ENCODE measurements at places on chromosomes 3 and 15.

GRCh38 chr3:185939721-185940120 lies 1.9 kb upstream of the TRA2B start:
- no peak for DNase-seq

DNA sequence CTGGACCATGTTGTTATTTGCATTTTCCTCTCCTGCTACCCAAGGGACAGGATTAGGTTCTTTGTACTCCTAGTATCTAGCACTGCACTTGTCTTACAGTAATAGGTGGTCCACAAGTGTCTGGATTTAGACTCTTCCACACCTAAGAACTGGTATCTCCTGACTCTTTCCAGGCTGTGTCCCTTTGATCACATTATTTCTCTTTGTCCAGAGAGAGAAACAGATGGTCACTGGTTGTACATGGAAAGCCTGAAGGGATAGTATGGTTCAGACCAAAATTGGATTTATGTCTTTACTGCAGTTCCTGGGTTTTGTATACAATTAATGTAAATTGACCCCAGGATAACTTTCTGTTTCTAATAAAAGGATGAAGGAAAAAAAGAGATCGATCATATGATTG lies 64.0 kb downstream of the PDE8A start:
- DNase-seq, result no peak

- no peak for DNase-seq
Measured at GRCh38 chr3:107822308-107822707, 268.5 kb downstream of the CD47 start.

DNA sequence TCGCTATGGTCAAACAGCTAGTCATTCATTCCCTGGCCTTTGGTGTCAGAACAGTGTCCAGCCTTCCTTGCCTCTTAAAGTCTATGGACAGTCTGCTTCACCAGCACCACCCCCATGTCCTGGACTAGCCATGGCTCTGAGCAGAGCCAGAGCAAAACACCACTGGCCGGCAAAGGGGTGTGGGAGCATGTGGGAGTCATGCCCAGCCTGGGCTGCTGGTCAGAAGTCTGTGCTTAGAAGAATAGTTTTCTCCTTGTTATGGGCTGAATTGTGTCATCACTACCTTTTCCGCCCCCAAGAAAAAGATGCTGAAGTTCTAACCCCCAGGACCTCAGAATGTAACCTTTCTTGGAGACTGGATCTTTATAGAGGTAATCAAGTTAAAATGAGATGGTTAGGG lies 132.9 kb upstream of the LPP start:
- no peak for DNase-seq

- DNase-seq, result no peak
Measured at GRCh38 chr3:119360736-119361462, 66.7 kb downstream of the ARHGAP31 start.

DNA sequence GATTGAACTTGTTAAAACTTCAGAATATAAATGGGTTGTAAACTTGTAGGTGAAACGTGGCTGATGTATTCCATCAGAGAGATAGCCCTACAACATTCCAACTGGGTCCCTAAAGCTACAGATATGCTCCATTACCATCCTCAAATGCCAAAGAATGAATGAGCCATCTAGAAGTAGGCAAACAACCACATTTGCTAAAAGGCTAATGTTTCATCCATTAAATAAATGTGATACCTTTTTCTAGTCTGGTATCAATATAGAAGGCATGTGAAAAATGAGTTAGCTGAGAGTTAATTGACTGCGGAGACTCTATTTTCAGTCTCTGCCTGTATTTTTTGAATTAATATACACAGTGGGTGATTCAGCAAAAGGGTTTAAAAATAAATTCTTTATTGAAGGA lies 203.8 kb downstream of the RBMS3 start:
- DNase-seq, result no peak

- DNase-seq, result no peak
Measured at GRCh38 chr3:48414376-48415250, 15.3 kb downstream of the PLXNB1 start.

DNA sequence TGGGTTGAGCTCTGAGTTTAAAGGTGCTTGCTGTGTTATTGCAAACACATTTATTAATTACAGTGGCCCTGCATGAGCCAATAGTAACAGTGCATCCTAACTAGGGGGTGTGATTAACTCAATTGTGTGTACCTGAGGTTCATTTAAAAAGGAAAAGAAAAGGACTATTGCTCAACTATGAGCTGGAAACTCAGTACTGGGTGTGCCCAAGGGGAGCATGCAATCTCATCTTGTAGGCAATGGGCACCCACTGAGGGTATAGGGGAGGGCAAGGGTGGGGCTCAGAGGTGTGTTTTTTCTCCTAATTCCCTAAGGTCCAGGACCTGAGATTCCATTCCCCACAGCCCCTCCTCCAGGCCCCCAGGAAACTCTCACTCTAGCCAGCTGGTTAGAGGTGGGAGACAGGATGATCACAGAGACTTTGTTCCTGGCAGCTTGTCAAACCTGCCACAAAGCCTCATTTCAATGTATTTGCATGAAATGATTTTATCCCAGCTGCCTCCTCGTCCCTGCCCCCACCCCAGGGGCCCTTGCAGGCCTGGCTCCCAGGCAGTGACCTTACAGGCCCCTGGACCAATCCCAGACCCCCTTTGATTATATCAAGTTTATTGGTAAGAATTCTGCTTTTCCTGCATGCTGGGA lies 220.7 kb downstream of the TBC1D2B start:
- no peak for DNase-seq

DNA sequence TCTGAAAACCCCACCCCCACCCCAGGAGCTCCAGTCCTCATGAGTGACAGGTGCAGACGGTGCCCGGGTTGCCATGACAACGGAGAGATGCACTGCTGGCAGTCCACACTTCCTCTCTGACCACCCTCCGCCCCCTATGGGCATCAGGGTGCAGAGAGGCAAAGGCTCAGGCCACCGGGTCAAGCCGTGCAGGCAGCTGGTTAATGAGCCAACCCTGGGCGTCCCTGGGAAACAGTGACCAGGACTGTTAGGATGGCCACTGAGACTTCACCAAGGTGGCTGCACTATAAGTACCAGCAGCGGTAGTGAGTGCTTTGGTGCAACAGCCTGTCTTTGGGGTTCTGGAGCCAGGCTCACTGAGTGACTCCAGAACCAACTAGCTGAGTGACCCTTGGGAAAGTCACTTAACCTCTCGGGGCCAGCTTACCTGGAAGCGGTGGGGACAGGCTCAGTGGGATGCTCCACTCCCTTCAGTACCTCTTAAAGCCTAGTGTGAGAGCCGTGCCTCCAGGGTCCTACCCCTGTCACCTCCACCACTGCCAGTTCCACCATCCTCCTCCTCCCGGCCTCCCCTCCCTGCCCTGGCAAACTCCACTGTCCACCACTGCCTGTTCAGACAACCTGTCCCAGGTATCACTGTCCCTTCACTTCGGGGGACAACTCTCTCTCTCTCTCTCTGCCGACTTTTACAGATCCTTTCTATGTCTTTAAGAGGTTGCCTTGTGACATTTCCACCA lies 121.0 kb upstream of the PRR20G start:
- DNase-seq, result peak; percentile 14

DNA sequence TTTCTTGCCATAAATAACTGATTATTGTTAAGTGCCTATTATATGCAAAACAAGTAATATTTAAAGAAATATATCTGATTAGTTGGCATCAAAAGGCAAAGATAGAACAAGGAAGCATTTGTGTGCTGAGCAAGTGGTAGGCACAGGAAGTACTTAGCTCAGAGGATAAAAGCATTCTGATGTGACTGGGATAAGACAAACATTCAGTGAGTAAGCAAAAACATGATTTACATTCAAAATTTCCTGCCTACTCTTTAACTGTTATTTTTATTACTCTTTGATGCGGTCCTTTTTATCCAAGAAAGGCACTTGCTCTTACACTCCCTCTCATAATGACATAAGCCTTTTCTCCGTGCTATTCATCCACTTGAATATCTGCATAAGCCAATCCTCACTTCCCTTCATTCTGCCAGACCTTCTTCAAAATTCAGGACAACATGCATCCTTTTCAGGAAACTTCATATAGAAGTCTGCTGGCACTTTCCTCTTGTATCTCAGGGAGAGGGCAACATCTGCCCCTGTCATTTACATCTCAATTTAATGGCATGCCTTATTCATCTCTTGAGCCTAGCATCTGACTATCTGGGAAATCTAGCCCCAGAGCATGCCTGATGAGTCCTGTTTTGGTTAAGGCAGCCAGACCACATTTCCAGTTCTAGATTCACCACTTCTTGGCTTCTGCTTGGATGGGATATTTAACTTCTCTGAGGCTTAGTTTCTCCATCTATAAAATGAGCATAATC lies 478.2 kb upstream of the ROBO2 start:
- no peak for DNase-seq

- DNase-seq, result no peak
Measured at GRCh38 chr3:149407898-149408297, 30.4 kb upstream of the TM4SF1 start.

DNA sequence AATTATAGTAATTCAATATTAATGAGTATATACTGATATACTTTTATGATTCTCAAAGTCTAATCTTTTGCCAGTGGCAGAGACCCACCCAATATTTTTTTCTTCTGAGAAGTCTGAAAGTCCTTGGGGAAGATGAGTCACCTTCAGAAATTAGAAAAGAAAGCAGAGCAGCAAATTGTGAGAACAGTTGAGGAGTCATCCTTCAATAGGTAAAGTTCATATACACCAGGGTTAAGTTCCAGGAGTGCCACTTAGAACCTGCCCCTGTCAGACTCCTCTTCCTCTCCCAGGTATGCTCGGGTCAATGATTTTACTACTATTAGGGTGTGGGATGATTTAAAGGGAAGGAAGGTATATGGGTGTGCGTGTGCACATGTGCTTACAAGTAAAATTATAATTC lies 7.1 kb downstream of the CLRN1 start:
- no peak for DNase-seq

DNA sequence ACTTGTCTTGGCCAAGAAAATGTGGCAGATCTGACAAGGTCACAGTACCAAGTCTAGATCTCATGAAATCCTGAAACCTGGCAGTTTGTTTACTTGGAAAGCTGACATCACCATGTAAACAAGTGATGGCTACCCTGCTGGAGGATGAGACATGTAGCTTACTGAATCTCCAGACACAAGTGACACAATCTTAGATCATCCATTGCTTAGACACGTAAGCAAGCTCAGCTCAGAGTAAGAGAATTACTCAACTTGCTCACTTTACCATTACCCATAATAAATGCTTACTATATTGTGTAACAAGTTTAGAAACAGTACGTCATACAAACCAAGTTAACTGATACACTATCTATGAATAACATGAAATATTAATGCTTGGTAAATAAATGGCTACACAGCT lies 263.8 kb downstream of the TBC1D5 start:
- DNase-seq, result no peak

- no peak for DNase-seq
Measured at GRCh38 chr3:126136428-126137220, 43.8 kb downstream of the ALDH1L1 start.

DNA sequence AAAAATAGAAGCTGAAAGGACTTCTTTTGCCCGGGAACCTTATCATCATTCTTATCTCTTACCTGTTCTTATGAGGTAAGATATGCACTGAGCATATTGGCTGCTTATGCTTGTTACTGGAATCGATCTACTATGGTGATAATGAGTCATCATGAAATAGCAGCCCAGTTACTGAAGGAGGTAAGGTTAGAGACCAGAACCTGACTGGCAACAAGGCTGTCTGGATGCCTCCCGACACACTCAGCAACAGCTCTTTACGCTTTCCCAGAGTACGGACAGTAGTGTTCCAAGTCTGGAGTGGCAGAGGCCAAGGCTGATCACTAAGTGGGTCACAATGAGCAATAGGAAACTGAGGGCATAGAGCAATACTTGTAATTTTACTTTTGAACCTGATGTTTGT lies 314.1 kb downstream of the NLGN1 start:
- no peak for DNase-seq

- no peak for DNase-seq
Measured at GRCh38 chr3:113898892-113899291, 48.9 kb upstream of the ZDHHC23 start.

DNA sequence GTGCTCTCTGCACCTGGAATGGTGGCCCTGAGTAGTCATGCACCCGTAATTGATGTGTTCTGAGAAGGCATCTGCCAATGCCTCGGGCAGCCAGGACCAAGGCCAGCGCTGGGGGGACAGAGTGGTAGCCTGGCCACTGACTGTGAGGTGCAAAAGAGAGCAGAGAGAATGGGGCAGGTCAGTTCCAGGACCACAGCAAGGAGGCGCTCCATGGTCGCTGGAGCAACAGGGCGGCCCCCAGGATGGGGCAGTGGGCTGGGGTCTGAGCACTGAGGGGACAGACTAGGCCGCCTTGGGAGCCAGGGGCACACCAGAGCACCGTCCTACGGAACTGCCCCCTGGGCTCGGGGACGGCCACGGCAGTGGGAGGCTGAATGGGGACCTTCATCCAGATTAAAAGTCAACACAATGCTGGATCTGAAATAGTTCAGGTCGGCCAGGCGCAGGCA lies 48.3 kb upstream of the IQSEC1 start:
- DNase-seq, result no peak

- DNase-seq, result no peak
Measured at GRCh38 chr3:49673121-49673714, 933 bp upstream of the APEH start.

DNA sequence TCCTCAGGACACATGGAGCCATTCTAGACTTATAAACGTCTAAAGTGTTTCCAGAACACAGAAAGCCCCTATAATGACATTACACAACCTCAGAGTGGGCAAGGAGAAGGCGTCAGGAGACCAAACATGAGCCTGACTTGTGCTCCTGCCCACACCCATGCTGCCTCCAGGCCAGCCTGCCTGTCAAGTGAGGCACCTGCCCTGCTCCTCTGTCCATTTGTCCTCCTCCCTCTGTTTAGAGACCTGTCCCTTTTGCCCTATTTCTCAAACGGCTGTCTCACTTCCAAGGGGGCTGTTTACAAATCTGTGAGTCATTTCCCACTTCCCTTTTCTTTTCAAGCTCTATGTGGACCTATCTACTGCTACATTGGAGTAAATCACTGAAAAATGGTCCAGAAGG lies 21.0 kb downstream of the ZDHHC3 start:
- no peak for DNase-seq

GRCh38 chr15:38996111-38996631 lies 431.6 kb upstream of the RASGRP1 start:
- DNase-seq, result no peak

DNA sequence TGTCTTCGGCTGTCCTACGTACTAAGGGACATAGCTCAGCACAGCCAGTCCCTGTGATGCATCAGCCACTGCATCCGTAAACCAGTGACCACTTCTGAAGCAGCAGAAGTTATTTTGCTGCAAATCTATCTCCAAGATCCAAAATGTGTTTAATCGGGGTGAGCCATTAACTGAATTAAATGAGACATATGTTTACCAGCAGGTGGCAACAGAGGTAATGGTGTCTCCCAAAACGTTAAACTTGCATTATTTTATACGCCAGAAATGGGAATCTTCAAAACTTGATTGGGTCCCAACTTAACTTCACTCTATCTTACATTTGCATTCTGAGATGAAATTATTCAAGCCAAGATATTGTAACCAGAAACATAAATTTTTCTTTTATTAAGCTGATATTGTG lies 75.3 kb upstream of the BOC start:
- peak; percentile 42 for DNase-seq
